ENCODE measurements at places on chromosomes 7 and 10.

DNA sequence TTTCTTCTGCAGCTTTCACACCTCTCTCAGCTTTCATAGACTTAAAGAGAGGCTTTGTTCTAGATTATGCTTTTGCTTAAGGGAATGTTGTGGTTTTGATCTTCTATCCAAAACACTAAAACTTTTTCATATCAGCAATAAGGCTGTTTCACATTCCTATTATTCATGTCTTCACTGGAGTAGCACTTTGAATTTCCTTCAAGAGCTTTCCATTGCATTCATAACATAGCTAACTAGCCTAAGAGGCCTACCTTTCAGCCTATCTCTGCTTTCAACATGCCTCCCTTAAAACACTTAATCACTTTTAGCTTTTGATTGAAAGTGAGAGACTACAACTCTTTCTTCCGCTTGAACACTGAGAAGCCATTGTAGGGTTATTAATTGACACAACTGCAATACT is 1117.0 kb upstream of the PHF14 start:
- DNase-seq: no peak

GRCh38 chr10:12906051-12906541 is 95.4 kb downstream of the CCDC3 start:
- DNase-seq: no peak

DNA sequence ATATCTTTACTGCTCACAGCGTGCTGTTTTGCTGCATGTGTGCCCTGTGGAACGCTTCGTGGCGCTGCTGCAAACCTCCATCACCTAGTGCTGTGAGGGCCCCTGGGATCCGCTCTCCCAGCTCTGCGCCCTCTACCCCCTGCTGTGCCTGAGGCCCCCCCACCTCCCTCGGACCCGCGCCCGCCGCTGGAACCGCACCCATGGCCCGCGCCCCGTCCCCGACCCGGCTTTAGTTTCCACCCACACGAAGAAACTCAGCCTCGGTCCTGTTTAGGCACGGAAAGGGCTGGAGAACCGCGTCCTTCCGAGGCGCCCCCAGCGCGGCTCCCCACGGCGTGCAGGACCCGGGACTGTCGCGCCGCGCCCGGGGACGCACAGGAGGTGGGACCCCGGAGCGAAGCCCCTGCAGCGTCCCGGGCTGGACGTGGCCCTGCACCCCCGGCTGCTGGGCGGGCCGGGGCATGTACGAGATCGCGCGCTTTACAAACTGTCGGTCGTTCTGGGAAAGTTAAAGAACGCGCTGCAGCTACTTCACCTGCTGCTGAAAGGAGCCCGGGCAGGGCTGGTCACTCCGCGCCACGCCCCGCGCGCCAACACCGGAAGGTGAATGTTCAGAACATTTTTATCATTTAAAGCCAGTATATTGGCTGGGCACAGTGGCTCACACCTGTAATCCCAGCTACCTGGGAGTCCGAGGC is 54.3 kb downstream of the BMS1 start:
- no peak for DNase-seq

DNA sequence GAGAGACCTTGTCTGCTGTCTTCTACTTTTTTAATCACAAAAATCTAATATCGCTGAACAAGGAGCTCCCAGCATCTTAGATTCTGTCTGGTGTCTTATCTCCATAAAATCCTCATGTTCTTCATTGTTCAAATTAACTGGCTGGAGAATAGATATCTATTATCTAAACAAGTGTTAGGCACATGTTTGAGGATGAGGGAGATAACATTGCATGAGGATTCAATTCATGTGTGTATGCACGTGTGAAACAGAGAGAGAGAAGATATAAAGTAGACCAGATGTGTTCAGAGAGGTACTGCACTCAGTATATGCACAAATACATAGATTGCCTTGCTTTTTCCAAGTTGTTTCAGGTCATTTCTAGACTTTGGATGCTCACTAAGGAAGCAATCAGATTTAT is 5.4 kb downstream of the BMPER start:
- no peak for DNase-seq

DNA sequence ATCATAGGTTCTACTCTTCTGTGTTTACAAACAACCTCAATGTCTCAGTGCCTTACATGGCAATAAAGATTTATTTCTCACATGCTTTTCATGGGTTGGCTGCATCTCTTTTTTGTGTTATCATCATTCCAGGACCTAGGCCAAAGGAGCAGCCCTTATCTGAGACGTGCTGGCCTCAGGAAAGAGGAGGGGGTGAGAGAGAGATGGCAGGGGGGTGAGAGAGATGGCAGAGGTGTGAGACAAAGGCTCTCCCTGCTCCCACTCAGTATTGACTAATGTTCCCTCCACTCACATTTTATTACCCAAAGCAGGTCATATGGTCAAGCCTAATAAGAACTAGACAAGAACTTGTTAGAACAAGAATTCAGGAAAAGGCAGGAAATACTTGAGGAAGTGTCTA is 120.1 kb upstream of the PRR15 start:
- no peak for DNase-seq

- DNase-seq: peak; percentile 57
Observed at GRCh38 chr10:71302874-71303568, 16.0 kb upstream of the SLC29A3 start.

DNA sequence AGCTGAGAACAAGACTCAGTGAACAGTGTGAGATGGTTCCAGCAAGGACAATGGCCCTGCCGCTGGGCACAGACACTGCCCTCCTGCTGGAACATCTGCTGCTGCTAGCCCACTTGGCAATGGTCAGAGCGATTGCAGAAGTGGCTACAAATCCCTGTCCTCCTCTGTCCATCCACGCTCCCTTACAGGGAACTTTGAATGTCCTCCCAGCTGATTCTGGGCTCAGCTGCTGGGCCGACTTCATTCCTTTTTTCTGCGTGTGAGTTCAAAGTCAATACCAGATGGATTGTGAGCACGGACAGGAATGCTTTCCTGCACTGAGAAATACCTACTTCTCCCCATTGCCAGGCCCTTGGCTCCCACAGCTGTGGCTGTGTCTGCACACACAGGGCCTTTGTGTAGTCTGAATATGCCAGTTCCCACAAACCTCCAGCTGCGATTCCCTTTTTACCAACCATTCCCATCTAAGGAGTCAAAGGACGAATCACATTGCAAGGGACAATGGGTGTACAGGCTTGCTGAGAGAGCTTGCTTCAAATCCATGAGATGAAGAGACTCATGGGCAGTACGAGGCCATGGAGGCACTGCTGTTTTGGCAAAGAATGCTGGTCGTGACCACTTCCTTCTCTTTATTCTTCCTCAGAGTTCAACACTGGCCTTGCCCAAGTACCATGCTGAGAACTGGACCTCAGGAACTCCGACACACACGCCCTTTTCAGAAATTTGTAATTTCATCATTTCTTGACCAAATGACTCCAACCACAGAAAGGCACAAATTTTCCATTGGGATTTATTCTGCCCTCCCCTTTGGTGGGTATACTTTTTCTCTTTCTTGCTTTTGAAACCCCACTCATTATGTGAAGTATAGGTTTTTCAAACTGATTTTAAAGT is 44.2 kb downstream of the BPGM start:
- DNase-seq: no peak

GRCh38 chr7:69518705-69519077 is 79.6 kb upstream of the AUTS2 start:
- DNase-seq: peak; percentile 3

DNA sequence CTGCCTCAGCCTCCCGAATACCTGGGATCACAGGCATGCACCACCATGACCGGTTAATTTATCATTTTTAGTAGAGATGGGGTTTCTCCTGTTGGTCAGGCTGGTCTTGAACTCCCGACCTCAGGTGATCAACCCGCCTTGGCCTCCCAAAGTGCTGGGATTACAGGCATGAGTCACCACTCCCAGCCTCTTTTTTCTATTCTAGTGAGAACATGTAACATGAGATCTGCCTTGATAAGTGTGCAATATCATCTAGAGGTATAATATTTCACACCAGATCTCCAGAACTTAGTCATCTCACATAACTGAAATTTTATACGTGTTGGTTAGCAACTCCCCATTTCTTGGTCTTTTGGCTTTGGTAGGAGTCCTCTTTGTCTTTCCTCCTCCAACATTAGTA is 656.9 kb downstream of the CNTNAP2 start:
- DNase-seq: no peak

GRCh38 chr10:52318822-52319464 is 4.9 kb downstream of the DKK1 start:
- no peak for DNase-seq

DNA sequence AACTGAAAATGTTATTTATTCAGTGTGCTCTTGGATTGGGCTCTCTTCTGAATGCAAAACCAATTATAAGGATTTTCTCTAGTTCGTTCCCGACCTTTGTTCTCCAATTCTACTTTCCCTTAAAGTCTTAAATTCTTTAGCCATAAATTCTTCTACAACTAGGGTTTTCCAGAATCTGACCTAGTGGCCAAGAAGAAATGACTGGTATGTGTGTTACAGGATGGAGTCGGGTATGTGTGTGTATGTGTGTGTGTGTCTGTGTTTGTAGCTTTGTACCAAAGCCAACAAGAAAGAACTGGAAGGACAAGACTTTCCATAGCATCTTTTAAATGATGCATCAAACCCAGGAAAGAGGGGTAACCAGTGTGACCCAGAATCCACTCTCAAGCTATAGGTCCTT is 25.8 kb upstream of the LEP start:
- DNase-seq: no peak

All from inflammatory macrophage treated with lipopolysaccharide for 1 hour (primary cell).